Effector CD8-positive, alpha-beta T cell (primary cell): ENCODE measurements at places on chromosomes 5 and 9.

DNA sequence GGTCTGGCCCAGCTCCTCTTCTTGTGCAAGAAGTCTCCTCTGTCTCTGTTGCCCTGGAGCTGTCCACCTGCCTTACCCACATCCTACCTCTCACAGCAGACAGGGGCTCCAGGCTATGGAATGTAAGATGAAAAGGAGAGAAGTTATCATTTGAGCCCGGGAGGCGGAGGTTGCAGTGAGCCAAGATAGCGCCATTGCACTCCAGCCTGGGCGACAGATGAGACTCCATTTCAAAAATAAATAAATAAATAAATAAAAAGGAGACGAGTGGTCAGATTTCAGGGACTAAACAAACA is 37.5 kb upstream of the DENND4C start:
- DNase-seq, result no peak

DNA sequence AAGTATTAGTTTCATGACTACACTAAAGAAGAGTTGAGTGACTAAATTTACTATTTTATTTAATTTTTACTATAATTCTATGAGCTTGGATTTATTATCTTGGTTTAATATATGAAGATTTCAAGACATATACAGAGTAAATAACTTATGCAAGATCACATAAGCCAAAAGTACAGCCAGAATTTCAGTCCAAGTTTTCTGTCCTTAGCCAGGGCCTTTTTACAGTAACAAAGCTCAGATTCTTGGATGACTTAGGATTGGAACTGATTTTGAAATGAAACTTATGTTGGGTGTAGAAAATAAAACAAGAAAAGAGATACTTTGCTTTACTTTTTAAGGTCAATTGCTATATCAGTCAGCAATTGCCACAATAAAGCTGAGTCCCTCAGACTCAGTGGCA is 170.3 kb downstream of the MARCHF11 start:
- no peak for DNase-seq

DNA sequence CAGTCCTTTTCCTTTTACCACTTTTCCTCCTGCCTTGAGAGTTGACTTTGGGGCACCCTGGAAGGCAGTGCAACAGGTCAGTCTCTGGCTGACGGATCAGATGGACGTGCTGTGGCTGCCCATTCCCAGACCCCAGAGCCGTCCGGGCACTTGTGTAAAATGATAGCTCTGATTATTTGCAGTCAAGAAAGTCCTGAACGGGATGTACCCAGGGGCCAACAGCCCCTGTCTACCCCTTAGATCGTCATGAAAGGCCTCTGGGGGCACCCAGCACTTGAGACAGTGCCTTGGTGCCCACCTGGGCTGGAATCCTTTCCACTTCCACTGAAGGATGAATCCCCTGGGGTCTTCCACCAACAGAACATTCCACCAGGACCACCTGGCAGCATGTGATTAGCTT is 17.7 kb upstream of the ANGPTL2 start:
- no peak for DNase-seq

DNA sequence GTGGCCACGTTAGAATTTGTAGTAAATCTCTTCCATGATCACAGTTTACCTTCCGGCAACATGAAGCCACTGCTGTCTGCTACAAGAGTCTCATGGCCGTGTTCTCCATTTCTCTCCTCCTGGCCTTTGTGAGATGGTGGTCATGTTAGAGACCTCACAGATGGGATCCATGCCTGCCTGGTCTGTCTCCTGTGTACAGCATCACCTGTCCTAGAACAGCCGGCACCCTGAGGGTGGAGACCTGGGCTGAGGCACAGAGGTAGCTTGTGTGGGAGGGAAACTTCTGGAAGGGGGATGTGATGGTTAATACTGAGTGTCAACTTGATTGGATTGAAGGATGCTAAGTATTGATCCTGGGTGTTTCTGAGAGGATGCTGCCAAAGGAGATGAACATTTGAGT is 3.1 kb upstream of the FCN2 start:
- DNase-seq, result no peak

GRCh38 chr5:107771926-107772325 is 101.2 kb upstream of the EFNA5 start:
- no peak for DNase-seq

- no peak for DNase-seq
Observed at GRCh38 chr5:42721484-42721883, 35.1 kb upstream of the CCDC152 start.

- DNase-seq, result no peak
Observed at GRCh38 chr9:116692616-116693015, 5.5 kb downstream of the TRIM32 start.

DNA sequence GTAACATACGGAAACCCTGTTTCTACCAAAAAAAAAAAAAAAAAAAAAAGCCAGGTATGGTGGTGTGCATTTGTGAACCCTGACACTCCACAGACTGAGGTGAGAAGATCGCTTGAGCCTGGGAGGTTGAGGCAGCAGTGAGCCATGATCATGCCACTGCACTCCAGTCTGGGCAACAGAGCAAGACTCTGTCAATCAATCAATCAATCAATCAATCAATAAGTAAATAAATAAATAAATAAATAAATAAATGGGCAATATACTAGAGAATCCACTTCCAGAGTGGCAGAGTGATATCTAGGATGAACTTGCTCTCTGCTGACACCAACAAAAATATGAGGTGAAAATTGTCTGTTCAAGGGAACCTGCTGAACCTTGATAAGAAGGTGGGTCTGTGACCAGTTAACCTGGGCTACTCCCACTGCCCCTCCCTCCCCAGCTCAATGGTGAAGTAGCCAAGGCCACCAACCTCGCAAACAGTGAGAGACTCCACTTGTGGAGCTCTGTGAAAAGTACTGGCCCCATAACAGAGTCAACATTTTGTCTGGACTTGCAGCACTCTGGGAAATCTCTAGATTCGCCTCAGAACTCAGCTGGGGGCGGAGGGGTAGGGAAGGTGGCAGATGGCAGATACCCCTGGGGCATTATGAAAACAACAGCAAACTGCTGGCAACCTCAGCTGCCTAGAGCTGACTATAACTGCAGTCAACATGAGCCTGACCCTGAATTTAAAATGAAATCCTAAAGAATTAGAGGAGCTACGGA is 163.7 kb downstream of the ROR2 start:
- DNase-seq, result no peak

GRCh38 chr5:154484393-154485095 is 6.5 kb upstream of the HAND1 start:
- DNase-seq, result no peak

DNA sequence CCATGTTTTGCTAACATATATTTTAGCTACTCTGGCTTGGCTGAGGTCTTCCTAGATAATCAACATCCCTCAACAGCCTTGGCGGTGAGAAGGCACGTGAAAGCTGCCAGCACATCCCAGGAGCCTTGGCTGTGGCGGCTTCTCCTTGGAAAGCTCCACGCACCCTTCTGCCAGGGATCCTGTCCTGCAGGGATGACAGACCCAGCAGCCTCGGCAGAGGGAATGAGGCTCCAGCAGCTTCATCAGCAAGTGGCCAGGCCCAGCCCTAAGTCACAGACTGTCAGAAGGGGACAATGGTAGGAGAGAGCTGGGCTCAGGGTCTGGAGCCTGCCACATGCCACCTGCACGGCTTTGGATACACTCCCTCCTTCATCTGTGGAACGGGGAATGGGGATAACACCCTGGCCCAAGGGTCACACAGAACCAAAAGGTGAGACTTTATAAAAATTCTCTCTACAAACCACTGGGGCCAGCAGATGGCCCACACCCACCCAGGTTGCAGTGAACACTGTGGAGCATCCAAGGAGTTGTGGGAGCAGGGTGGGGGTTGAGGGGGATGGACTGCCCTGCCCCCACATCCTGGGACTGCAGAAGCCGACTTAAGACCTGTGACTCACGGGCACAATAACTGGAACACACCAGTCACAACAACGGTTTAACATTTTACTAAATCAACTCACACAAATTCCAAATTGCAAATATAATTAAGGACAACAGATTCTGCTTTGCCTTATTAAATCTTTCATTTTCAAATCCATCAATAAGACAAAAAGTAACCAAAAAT is 65.1 kb downstream of the MACROH2A1 start:
- no peak for DNase-seq

- DNase-seq, result no peak
Observed at GRCh38 chr9:90642570-90643539, at the start of gene DIRAS2. DIRAS2 (minus strand) TSS chr9:90642824; CDS start chr9:90613827, 28,997 bp downstream.

- DNase-seq, result no peak
Observed at GRCh38 chr5:31106691-31107090, 86.8 kb upstream of the CDH6 start.

- DNase-seq, result no peak
Observed at GRCh38 chr5:87777877-87778276, 365.1 kb upstream of the CCNH start.

GRCh38 chr5:112682621-112683061 is 55.0 kb upstream of the APC start:
- no peak for DNase-seq

DNA sequence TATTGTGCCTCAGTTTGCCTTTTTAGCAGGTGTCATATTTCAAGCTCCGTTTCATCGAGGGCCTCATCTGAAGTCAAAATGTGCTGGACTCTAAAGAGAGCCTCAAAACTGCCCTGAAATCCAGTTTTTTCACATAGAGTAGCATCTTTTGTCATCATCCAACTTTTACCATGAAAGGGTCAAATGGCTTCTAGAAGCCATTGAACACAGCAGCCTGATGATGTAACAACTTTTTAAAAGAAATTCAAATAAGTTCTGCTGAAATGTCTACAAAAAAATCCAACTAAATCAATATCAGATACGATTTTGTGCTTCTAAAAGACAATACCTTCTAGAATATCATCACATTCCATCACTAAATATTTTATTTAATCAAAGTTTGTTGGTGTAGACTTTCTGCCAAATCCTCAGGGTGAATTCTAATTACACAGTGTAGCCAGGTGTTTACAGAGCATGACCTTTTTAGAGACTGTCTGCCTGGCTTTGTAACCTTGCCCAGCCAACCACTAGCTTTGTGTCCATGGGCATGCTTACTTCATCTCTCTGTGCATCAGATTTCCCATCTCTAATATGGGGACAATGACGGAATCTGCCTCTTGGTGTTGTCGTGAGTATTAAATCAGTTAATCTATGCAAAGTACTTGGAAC is 505.0 kb downstream of the EBF1 start:
- DNase-seq, result no peak

- DNase-seq, result no peak
Observed at GRCh38 chr5:72633649-72634048, 126.4 kb upstream of the ZNF366 start.

DNA sequence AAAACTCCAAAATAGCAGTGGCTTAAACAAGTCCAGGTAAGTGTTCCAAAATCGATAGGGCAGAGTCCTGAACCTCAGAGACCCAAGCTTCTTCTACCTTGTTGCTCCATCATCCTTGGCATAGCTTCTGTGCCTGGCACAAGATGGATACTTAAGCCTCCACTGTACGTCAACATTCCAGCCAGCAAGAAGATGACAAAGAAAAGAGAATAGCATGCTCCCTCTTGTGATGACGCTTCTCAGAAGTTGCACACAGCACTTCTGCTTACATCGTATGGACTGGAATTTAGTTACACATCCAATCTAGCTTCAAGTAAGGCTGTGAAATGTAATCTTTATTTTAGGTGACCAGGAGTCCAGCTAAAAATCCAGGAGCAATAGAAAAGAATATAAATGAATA is 227.4 kb downstream of the ESM1 start:
- no peak for DNase-seq

DNA sequence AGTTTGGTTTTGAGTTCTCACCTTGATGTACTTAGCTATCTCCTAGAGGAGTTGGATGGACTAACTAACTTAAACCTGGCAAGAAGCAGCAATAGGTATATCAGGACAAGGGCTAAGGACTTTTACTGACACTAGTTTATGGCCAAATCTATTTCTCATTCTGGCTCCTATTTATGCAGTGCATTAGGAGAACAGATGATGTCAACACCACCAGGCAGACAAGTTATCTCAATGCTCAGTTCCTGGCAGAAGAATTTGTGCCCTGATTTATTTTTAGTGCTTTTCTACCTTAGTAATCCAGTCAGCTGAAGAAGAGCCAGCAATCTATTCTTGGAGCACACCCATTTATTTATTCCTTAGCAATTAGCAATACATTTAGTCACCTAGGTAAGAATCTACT is 30.7 kb upstream of the MYOT start:
- no peak for DNase-seq

DNA sequence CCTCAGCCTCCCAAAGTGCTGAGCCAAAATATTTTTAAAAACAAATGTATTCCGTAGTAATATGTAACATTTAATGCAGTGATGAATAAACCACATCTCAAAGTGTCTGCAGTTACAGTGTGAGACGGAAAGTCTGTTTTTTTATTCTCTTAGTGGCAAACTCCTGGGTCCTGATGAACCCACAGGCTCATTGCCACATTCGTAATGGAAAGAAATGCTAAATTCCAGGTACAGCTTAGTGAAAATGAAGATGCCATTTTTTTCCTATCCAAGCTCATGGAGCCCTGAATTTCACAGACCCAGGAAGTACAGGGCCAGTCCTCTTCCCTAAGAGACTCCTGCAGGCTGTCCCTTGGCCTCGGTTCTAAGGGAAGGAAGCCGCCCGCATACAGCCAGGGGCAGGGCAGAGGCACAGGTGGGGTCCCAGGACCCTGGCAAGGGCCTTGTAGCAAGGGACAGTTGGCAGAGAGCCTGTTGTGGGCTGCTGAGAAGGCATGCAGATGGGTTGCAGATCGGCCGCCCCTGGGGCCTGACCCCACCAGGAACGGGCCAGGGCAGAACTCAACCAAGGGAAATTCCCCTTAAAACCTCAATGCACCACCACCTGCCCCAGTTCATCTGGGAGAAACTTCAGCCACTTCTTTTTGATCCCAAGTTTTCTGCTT is 36.2 kb downstream of the IPPK start:
- DNase-seq, result no peak

DNA sequence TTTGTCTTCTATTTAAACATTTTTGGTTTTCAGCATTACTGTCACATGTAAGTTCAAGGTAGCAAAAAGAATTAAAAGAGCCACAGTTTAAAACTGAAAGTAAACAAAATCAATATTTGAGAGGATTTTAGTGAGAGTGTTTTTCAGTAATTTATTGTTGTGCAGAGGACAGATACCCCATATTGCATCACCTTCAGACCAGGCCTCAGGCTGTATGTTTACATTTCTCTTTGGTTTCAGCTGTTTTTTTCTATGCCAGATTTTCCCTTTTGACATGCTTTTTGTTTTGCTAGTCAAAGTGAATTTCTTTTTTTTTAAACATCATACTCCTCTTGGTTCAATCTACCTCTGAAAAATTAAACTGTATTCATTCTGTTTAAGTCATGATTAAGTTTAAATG is 47.2 kb downstream of the MAST4 start:
- no peak for DNase-seq

GRCh38 chr5:127849408-127849807 is 146.2 kb downstream of the CCDC192 start:
- no peak for DNase-seq
